ENCODE measurements at places on chromosomes 6 and 20.

DNA sequence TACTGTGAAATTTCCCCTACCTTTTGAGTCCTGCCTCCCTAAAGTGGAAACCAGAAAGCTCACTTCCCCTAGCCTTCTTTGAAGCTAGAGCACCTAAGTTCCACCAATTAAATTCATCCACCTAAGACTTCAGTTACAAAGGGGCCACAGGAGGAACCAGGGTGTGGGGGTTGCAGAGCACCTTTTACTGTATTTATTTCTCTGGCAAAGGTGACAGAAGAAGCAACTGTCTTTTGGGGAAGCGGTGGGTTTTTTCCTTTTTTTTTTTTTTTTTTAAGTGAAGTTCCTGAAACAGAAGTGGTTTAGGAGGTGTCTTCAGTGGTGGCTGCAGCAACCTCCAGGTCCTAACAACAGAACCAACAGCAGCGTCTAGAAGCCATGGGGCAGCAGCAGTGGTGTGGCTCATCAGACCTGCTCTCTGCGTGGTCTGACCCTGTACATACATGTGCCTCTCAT lies 13.1 kb downstream of the PSMB9 start:
- no peak for DNase-seq

DNA sequence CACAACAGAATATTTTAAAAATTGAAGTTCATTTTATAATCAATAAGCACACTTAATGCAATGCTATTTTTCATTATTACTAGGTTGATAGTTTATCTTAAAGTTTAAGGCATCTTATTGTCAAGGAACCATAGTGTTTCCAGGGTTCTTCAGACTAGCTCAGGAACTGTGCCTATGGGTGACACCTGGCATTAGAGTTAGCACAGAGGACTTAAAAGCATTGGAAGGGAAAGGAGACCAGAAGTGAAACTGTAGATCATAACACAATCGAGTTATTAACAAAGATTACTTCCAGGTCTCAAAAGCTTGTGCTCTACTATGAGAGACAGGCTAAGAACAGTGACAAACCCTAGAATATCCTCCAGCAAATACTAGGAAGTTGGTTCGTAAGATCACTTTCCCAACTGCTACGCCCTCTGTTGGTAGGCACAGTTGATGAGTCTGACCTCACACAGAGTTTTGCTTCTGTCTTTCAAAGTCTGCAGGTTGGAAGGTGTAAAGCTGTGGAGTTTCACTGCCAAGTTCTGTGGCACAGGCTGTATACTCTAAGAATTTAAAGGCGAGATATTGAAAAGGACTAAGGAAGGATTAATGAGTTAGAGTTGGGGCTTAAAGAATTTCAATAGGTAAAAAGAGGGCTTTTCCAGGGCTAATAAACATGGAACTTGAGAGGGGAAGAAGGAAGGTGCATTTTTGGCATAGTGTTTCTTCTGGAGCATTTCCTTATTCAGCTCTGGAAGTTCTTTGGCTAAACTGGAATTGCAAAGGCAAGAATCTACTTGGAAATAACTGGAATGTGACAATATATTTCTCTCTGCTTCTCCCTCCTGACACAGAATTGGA lies 531.3 kb upstream of the JAG1 start:
- DNase-seq, result no peak

DNA sequence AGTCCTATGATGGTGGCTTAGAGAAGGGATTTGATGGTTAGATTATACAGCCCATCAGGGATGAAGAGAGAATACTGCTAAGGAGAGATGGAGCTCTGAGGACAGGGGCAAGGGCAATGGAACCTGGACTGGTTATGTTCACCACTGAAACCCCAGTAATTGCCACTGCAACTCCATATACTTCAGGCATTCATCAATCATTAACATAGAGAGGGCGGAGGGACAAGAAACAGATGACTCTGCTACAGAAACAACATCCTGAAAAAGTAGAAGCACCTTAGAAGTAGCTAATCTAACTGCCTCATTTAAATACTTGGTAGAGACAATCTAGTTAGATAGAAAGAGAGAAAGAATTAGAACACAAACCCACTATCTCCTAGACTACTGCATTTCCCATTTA lies 89.8 kb downstream of the MDN1 start:
- DNase-seq, result no peak

DNA sequence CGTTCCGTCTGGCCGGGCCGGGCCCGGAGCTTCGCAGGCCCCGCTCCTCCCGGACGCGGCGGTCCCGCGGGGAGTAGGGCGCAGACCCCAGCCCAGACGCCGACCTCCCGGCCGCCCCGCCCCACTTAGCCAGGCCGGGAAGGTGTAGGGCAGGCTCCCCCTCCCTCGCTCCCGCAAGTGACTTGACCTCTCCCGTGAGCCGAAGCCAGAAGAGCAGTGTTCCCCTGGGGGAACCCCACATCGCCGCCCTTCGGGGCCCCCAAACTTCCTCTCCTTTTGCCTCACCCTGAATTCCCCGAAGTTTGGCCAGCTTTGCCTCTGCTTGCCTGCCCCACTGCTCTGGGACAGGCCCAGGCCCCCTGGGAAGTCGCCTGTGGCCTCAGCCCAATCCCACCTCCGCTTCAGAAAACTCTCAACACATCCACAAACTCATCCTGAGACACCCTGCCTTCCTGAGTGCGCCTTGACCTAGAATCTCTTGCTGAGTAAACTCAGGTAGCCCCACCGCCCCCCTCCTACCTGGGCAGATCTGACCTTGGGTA lies 524 bp upstream of the NOL4L start:
- DNase-seq, result no peak

DNA sequence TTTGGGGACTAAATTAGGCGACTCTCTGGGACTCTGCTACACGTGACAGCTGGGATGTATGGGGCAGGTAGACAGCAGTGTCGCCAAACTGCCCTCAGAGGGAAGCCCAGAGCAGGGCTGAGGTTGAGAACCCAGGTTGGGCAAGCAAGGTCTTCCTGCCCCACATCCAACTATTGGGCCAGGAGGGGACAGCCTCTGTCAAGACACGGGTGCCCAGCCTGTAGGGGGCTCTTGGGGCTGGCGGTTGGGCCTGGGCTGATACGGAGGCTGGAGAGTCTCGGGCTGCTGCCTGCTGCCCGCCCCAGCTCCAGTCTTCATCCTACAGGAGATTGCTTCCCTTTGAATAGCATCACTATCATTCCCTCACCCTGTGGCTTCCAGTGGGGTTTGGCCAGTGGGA lies 33.3 kb downstream of the CPNE5 start:
- DNase-seq, result no peak

DNA sequence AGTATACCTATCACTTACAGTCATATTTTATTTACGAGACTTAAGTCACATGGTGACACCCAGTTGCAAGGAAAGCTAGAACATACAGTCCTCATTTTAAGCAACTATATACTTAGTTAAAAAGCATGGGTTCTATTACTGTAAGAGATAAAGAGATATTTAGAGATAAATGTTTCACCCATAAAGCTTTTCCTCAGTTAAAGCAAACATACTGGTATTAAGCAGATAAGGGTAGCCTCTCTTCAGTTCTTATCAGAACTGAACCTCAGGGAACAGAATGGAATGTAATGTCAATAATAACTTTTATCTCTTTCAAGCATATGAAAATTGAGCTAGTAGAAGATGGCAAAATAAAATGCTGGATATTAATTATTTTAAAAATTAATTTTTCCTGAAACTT lies 9.9 kb upstream of the ASCC3 start:
- no peak for DNase-seq

- DNase-seq, result no peak
Measured at GRCh38 chr20:39291301-39291700, 329.2 kb downstream of the DHX35 start.

DNA sequence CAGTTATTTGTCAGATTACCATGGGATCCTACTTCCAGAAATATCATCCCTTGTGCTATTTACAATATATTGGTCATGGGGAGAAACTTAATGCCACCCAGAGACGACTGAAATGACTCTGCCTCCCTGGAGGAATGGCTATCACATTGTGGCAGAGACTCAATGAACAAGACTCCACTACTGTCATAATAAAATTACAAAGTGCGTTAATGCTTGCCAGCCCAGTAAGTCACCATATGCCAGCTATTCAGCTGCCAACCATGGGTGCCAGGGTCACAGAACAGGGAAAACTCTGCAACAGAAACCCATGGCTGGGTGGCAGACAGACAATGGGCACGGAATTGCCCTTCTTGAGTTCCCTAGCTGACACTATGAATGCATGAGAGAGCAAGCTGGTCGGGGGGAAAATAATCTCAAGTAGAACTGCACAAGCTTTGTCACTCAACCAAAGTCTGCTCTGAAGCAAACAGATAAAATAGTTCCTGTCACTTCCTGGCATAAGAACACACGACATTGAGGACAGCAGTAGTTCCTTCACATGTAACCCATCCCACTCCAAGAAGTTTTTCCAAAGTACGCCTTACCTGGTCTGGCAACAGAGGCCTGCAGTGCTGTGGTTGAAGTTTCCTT lies 32.1 kb downstream of the TP53INP2 start:
- DNase-seq, result no peak

GRCh38 chr20:10636326-10636818 lies 37.4 kb downstream of the JAG1 start:
- no peak for DNase-seq

GRCh38 chr6:17666646-17667045 lies 40.1 kb downstream of the NUP153 start:
- no peak for DNase-seq

Measured in stimulated activated CD8-positive, alpha-beta memory T cell treated with anti-CD3 and anti-CD28 coated beads, Interleukin-12 subunit alpha, Interleukin-12 subunit beta, amount 100 ng/mL, for 4 hours (primary cell).